ENCODE measurements at places on chromosomes 12 and 14. TPM values are rescaled to one million over a fixed set of nuclear protein-coding genes. Genes with fewer than 3 reads are reported as not detected.

The APOF gene
- total RNA-seq: not detected

The TCL1A gene
- not detected for total RNA-seq

- no peak overlapping the region for H3K27ac ChIP-seq
- no peak overlapping the region for H3K4me3 ChIP-seq
- H3K4me1 ChIP-seq: peaks cover 8% of the 10 kb centered on the region
Observed at GRCh38 chr12:120101182-120101581, 15.4 kb downstream of the RAB35 start.

GRCh38 chr12:52086944-52087835 is 7.7 kb downstream of the SMIM41 start:
- peaks cover 33% of the 10 kb centered on the region for H3K27me3 ChIP-seq
- no peak overlapping the region for H3K27ac ChIP-seq
- peaks cover 6% of the 10 kb centered on the region for H3K4me1 ChIP-seq
- no peak for DNase-seq
- no peak overlapping the region for H3K4me3 ChIP-seq

GRCh38 chr14:83707056-83707455 is 1822.9 kb upstream of the FLRT2 start:
- peaks cover 19% of the 10 kb centered on the region for H3K4me1 ChIP-seq
- H3K27me3 ChIP-seq: no peaks in the 10 kb centered on the region
- no peak for DNase-seq
- no peak overlapping the region for H3K4me3 ChIP-seq
- H3K27ac ChIP-seq: peak overlapping the region; percentile 33
- no peaks in the 10 kb centered on the region for H3K36me3 ChIP-seq

DNA sequence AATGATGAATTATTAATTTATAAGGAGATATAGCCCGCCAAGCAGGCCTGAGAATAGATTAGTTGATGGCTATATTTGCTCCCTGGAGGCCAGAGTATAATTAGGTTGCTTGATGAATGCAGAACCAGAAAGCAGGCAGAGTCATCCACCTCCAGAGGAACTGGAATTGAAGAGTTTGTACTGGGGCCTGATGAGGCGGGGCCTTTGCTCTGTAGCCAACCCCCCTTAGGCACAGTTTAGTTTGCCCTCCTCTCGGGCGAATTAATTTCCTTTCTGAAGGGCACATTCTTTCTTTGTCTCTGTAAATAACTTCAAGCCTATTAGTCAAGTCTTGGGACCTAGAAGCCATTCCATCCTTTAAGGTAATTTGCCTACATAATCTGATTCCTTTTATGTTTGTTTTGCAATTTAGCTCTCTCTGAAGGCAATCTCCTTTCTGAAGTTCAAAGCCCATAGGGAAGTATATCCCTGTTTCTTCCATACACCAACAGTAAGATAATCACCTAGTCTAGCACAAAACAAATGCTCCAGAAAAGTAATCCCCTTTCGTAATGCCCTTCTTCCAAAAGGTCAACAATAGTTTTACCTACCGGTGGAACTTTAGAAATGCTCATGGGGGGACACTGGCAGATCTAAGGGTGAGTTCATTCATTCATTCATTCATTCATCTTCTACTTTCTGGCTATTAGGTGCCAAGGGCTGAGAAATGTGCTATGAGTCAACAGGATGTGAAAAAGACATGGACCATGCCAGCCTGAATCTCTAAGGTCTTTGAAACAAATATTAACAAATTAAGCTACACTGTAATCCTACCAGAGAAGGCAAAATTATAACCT is 84.8 kb upstream of the NUDT4 start:
- no peaks in the 10 kb centered on the region for H3K27me3 ChIP-seq
- no peaks in the 10 kb centered on the region for H3K36me3 ChIP-seq
- DNase-seq: no peak
- H3K27ac ChIP-seq: no peak overlapping the region
- no peak overlapping the region for H3K4me3 ChIP-seq

- peaks cover 49% of the 10 kb centered on the region for H3K4me1 ChIP-seq
- peak overlapping the region; percentile 86 for H3K27ac ChIP-seq
- peak overlapping the region; percentile 33 for H3K4me3 ChIP-seq
- no peaks in the 10 kb centered on the region for H3K27me3 ChIP-seq
- DNase-seq: peak; percentile 95
Observed at GRCh38 chr12:47736877-47737676, 11.8 kb upstream of the ENDOU start.

Data from osteocyte (in vitro differentiated cells).